ENCODE measurements at places on chromosomes 2 and 18.

- DNase-seq: no peak
These were observed 115.7 kb upstream of the RBMS1 start for GRCh38 chr2:160609346-160609745.

DNA sequence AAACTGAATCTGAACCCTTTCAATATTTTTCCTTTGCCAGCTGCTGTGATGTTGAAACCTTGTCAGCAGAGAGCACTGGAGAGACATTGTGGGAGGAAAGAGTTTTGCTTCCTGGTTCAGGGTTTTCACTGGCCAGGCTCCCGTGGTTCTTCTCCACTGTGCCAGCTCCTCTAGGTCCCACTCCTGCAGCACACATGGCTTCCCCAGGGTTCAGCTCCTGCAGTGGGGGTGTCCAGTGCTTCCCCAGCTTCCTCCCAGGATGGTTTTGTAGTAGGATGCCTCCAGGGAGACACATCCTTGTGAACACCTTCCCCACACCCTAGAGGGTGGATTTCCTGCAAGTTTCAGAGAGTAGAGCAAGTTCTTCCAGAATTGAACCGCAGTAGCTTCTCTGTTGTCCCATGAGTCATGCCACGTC is 24.0 kb upstream of the SULT1C3 start:
- DNase-seq: peak; percentile 4

DNA sequence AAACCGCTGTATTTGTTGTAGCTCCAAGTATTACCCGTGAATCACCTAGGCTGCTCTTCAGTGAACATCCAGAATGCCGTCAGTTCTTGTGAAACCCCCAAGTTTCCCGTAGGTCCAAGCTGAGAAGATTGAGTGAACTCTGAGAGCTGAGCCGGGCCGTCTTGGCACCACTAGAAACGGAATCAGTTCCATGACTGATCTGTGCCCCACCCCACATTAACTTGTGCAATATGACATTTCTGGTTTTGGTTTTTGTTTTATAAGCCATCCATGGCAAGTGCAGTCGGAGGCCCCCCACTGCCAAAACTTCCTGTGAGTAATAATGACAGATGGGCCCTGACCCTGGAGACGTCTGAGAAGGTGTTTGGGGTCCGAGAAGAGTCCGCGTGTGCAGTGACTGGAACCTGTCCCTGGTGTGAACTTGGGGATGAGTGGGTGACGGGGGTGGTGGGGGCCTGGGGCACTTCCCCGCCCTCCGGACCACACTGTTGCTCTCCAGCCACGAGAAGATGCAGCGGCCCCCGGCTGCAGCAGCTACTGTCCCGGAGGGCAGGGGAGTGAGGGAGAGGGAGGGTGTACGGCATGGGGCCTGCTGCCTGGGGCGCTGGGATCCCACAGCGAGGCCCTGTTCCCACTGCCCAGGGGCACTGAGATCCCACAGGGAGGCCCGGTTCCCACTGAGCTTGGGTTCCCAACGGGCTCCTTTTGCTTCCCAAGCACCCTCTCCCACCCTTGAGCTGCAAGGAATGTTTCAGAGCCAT is 26.5 kb downstream of the NFATC1 start:
- DNase-seq: no peak

DNA sequence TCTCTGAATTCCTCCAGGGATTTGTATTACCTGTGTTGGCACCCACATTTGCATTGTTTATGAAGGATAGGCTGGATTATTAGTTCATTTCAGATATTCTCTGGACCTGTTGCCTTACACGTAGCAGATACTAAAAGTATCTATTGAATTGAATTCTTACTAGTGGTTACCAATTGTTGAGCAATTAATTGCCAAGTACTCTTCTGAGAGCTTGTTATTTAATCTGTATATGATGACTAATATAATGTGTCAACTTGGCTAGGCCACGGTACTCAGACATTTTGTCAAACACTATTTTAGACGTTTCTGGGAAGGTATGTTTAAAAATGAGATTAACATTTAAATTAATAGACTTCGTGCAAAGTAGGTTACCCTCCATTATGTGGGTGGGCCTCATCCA is 2.5 kb upstream of the SPP2 start:
- no peak for DNase-seq
